ENCODE measurements at places on chromosomes 5 and 9.

DNA sequence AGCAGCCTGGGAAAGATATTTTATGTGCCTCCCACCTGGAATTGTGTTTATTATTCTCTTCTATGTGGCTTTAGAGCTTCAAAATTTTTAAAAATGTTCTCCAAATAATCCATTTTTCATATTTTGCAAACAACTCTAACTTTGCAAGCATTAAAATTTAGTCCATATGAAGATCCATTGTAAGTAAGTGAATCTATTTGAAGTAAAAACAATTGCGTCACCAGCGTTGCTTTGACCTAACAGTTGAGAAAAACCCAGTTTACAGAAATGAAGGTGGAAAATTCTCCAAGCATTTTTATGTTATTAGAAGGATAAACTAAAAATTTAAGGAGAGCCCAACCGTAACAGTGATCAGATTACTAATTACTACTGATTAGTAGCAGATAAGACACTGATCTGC, 38.9 kb upstream of the TLX3 start:
- DNase-seq, result no peak

DNA sequence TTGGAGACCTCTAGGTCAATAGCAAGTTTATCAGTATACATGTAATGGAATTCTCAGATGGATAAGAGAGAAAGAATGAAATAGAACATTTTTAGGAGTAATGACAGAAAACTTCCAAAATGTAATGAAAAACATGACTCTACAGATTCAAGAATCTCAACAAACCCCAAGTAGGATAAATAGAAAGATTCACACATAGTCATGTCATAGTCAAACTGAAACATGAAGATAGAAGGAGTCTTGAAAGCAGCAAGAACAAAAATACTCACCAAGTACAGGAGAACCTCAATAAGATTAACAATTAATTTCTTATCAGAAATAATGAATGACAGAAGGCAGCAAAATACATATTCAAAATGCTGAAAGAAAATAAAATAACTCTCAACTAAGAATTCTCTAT, 164.5 kb downstream of the SPATA31D1 start:
- no peak for DNase-seq

DNA sequence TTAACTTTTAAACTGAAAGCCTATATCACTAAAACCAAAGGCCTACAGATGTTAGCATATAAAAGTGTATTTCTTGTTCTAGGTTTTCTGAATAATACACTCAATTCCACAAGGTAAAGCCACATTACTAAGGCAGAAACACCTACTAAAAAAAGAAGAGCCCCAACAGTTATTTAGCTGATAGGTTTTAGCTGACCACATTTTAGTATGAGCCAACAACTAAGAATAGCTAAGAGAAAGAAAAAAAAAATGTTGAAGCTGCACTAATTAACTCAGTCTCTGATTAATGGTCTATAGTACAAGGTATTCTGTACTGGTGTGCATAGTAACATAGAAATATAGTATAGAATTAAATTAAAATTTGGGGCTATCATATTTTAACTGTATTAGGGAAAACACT, 23.5 kb downstream of the ZFR start:
- no peak for DNase-seq

GRCh38 chr5:173457482-173457881, 129.3 kb upstream of the STC2 start:
- no peak for DNase-seq

GRCh38 chr9:36924071-36924470, 110.0 kb downstream of the PAX5 start:
- peak; percentile 27 for DNase-seq

DNA sequence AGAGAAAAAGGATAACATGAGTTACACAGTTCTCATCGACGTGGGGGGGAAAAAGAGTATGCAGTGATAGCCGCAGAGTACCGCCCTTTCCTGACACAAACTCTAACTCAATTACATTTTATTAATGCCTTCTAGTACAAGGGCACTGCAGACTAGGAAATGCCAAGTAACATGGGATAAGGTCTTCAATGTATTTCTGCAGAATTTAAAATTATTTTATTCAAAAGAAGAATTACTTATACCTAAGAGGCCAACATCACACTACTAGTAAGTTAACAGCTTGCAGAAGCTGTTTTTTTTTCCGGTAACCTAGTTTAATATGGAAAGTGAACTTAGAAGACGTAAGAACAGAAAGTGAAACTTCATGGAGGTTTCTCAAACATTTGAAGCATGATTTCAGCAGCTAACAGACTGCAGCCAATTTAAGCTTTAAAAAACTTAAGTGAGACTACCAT, 3.9 kb downstream of the SETX start:
- no peak for DNase-seq

DNA sequence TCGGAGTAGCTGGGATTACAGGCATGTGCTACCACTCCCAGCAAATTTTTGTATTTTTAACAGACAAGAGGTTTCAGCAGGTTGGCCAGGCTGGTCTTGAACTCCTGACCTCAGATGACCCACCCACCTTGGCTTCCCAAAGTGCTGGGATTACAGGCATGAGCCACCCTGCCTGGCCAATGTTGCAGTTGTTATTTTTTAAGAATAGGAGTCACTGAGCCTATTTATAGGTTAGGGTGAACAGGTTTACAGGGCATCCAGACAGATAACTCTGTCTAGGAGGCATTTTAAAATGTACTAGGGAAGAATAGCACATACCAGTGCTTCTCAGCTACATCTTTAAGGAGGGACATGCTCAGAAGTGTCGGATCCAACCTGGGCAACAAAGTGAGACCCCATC, 60.1 kb upstream of the BNC2 start:
- no peak for DNase-seq

- no peak for DNase-seq
Observed at GRCh38 chr5:84961193-84961592, 576.5 kb upstream of the EDIL3 start.

DNA sequence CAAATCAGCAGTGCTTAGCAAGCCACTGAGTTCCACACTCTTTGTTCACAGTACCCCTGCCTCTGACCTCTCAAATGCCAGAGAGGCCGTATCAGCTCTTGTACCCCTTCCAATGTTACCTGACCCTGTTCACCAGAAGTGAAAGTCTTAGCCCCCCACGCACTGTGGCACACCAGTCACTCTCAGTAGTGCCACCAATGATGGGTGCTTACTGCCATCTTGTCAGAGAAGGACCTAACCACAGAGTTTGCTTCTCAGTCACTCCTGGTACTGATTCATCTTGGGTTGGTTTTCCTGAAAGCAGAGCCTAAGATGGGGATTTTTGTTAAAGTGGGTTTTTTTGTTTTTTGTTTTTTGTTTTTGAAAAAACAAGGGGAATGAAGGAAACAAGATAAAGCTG, 28.8 kb upstream of the PANK3 start:
- DNase-seq, result no peak

GRCh38 chr5:14144586-14145434, 1.7 kb downstream of the TRIO start:
- DNase-seq, result peak; percentile 57

GRCh38 chr9:115758441-115758840, 395.1 kb upstream of the PAPPA start:
- no peak for DNase-seq

- DNase-seq, result no peak
Observed at GRCh38 chr5:160679567-160680309, 172.3 kb downstream of the ATP10B start.

DNA sequence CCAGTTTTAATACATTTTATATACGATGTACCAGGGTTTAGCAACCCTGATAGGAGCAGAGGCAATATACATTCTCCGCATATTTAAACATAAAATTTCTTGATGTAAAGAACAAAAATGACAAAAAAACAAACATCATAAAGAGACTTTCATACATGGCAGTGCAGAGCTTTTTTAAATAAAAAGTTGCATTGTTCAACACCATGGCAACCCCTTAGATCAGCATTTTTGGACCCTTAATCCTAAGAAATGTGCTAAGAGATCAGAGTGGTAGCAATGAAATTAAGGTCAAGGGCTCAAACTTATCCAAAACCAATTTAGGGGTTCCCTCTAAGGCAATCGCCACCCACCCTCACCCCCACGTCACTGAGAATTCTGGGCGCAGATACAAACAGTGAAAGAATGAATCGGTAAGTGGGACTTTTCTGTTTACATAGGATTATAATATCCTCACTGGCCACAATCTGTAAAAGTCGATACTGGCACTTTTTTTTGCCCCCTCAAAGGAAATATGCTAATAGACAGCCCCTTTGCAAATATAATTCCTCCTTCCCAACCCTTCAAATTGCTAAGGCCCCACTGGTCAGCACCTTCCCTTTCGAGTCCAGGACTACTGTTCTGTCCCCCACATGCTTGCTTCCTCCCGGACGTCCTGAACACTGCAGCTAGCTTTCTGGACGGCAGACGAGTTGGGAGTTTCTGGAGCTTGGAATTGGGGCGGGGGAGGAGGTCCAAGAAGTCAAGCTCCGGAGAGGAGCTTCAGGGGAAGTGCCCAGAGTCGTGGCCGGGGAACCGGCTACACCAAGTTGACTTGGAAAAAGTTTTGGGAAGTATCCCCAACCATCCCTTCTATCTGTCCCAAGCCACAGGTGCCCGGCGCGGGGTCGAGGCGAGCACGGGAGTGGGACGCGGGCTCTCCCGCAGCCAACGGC, 2.2 kb downstream of the GAS1 start:
- peak; percentile 20 for DNase-seq

GRCh38 chr9:105959531-105959930, 265.2 kb downstream of the TMEM38B start:
- DNase-seq, result no peak

DNA sequence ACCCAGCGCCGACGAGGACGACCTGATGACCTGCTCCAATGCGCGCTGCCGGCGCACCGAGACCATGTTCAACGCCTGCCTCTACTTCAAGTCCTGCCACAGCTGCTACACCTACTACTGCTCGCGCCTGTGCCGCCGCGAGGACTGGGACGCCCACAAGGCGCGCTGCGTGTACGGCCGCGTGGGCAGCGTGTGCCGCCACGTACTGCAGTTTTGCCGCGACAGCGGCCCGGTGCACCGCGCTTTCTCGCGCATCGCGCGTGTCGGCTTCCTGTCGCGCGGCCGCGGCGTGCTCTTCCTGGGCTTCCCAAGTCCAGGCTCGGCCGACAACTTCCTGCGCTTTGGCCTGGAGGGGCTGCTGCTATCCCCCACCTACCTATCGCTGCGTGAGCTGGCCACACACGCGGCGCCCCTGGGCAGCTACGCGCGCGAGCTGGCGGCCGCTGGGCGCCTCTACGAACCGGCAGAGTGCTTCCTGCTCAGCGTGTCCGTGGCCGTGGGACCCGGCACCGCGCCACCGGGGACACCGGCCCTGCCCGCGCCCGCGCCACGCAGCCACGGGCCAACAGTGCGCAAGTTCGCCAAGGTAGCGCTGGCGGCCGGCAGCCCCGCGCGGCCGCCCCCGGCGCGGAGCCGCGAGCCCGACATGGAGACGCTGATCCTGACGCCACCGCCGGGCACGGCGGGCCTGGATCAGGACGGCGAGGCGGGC, 2.7 kb upstream of the PHPT1 start:
- DNase-seq, result no peak

DNA sequence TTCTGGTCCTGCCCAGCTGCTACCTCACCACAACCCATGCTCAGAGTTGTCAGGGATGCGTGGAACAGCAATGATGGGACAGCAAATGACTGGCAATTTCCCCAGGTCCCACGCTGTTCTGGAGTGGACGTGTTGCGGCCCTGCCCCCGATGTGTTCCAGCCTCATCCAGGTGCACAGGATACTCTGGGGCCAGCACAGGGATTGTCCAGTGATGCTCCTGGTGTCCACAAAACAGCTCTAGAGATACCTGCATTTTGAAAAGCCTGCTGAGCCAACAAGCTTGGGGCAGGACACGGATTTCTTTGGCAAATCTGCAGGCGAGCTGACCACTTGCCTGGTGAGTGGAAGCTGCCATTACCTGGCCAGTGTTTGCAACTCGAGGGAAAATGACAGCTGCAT, 88.7 kb downstream of the ANKRD33B start:
- DNase-seq, result no peak

- DNase-seq, result no peak
Observed at GRCh38 chr5:129554134-129554904, 94.2 kb downstream of the ADAMTS19 start.

Measured in head of caudate nucleus (tissue), 42 donors.